ENCODE measurements at places on chromosomes 16 and 17. TPM values are rescaled to one million over a fixed set of nuclear protein-coding genes. Genes with fewer than 3 reads are reported as not detected.

The PDILT gene
- total RNA-seq = not detected

The FOXO3B gene
- 6.9 TPM for total RNA-seq

The CDYL2 gene
- total RNA-seq = 8.2 TPM

The TPSG1 gene
- total RNA-seq = not detected

The PRKCB gene
- 110 TPM for total RNA-seq

The ACSM5 gene
- not detected for total RNA-seq

The CCL17 gene
- total RNA-seq = not detected

The SYT17 gene
- total RNA-seq = 0.52 TPM

The TBC1D26 gene
- 0.10 TPM for total RNA-seq
